Activated CD4-positive, alpha-beta T cell treated with anti-CD3 and anti-CD28 coated beads, Interleukin-2, amount 50 U/mL, for 24 hours (primary cell): ENCODE measurements at places on chromosomes 11 and 22.

DNA sequence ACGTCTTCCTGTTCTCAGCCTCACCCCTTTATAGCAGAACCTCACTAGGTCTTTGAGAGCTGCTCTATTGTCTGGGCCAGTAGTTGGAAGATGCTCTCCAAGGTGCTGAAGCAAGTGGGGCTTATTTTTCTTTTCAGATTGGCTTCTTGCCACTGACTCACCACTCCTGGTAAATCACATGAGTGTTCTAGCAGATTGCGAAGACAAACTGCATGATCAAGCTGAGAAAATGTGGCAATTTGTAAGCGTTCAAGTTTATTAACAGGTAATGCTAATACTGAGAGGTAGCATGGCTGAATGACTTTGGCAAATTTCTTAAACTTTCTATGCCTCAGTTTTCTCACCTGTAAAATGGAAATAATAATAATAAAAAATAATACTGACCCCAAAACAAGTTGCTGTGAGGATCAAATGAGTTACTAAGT, 59.2 kb downstream of the CACNG2 start:
- DNase-seq = no peak

DNA sequence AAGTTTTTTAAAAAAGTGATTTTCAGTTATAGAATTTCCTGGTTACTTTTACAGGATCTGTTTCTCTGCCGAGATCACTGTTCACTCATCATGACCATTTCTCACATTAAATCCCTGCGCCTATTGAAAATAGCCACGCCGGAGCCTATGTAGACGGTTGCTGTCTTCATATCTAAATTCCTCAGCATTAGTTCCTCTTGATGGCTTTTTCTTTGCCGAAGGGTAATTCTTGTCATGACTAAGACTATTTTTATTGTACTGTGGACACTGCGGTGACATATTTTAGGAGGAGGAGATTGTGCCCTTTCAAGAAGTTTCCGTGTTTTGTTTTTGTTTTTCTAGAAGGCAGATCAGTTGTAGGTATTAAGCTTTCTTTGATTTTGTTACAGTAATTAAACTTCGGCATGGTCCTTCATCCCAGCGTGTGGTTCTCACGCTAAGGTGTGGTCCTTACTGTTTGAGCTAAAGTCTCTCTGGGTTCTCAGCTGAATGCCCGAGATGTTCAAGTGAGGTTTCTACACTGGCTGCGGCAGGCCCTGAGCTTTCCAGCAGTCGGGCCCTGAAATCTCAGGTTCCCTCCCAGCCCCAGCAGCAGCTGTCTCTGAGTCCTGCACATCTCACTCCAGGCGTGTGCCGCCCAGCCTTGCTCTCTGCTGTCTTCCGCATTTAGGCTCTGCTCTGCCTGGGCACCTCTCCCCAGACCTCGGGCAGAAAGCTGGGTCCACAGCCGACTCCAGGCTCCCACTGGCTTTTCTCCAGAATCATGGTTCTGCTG, 1110.5 kb downstream of the TBC1D22A start:
- DNase-seq = no peak

DNA sequence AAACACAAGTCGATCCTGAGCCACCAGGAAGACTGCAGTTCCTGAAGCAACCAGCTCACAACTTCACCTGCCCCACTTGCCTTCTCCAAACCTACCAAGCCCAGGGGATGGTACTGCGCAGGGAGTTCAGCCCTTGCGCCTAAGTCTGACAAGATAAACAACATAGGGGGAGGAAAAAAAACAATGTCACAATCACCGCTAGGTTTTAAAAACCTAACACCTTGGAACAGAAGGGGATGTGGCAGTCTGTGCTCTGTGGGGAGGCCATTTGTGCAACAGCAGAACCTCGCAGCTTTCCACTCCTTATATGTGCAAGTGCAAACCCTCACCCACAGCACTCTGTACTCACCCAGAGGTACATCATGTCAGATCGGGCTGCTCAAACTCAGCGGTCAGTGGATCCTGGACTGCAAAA, 134.2 kb downstream of the RBFOX2 start:
- DNase-seq = no peak

DNA sequence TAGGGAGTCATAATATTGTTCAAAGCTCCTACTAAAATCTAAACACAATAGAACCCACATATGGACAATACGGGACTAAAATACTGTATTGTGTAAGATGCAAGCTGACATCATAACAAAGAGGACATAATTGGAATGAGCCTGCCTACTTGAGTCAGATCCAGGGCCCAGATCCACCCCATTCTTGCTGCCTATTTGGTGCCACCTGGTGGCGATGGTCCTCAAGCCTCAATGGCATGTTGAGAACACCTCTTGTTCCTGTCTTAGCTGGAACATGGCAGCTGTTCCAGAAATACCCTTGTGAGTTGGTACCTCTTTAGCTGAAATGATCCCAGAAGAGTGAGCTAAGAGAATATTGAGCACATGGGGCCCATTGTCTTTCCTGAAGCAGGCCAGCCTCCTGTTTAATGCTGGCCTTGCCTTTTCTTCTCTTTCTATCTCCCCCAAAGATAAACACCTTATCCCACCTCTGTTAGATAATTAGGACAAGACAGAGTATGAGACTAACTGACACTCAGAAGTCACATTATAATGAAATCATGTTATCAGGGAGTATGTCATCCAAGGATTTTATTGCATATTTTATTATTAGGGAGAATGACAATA, 680.9 kb upstream of the ANO5 start:
- DNase-seq = peak; percentile 1

DNA sequence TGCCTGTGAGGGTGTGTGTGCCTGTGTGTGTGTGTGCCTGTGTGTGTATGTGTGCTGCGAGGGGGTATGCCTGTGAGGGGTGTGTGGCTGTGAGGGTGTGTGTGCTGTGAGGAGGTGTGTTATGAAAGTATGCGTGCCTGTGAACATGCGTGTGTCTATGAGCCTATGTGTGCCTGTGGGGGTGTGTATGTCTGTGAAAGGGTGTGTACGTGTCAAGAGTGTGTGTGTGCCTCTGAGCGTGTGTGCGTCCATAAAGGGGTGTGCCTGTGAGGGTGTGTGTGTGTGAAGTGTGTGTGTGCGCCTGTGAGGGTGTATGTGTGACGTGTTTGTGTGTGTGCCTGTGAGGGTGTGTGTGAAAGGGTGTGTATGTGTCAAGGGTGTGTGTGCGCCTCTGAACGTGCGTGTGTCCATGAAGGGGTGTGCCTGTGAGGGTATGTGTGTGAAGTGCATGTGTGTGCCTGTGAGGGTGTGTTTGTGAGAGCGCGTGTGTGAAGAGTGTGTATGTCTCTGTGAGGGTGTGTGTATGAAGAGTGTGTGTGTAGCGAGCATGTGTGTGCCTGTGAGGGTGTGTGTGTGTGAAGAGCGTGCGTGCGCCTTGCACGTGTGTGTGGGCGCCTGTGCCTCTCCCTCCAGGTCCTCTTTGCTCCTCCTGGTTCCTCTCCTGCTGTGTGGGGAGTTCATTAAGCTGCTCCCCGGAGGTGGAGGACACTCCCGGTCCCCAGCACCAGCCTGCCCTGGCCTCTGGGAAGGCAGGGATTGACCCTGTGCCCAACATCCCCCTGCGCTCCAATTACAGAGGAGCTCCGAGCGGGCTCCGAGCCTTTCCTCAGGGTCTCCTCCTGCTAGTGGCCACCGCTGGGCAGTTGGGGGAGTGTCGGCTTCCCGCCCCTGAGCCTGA, 53.3 kb downstream of the CACNA1I start:
- DNase-seq = no peak

GRCh38 chr22:30232716-30233218, 13.8 kb downstream of the LIF start:
- DNase-seq = no peak

GRCh38 chr11:13316528-13316961, 39.0 kb downstream of the BMAL1 start:
- no peak for DNase-seq

DNA sequence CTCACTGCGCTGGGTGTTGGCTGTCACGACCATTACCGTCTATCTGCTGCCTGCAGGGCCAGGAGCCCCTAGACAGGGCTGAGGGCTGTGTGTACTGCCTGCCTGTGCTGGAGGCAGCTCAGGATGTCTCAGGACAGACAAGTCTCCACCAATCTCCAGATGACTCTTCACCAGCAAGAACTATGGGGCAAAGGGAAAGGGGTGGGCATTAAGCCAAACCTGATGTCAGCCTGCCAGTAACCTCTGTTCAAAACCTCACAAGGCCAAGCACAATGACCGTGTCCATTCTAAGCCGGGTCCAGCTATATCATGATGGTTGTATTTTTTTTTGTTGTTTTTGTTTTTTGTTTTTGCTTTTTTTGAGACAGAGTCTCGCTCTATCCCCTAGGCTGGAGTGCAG, 31.6 kb downstream of the MAFF start:
- DNase-seq = no peak

GRCh38 chr11:61023966-61024295, 52.5 kb downstream of the CD6 start:
- no peak for DNase-seq

DNA sequence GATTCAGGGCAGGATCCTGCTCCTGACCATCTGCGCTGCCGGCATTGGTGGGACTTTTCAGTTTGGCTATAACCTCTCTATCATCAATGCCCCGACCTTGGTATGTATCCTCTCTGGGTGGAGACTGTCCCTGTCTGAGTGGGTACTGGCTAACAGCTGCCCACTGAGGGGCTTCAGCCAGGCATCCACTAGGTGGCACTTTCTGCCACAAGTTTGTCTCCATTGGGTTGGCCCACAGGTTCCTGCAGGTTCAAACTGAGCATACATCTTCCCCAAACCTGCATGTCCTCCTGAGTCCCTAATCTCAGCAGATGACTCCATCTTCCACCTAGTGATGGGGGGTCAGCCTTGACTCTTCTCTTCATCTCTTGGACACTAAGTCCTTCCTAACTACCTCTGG, 4.4 kb downstream of the SLC2A11 start:
- DNase-seq = no peak
